ENCODE measurements at places on chromosomes 1 and 21.

GRCh38 chr1:222606757-222607156 is 11.1 kb upstream of the MIA3 start:
- no peak for DNase-seq

DNA sequence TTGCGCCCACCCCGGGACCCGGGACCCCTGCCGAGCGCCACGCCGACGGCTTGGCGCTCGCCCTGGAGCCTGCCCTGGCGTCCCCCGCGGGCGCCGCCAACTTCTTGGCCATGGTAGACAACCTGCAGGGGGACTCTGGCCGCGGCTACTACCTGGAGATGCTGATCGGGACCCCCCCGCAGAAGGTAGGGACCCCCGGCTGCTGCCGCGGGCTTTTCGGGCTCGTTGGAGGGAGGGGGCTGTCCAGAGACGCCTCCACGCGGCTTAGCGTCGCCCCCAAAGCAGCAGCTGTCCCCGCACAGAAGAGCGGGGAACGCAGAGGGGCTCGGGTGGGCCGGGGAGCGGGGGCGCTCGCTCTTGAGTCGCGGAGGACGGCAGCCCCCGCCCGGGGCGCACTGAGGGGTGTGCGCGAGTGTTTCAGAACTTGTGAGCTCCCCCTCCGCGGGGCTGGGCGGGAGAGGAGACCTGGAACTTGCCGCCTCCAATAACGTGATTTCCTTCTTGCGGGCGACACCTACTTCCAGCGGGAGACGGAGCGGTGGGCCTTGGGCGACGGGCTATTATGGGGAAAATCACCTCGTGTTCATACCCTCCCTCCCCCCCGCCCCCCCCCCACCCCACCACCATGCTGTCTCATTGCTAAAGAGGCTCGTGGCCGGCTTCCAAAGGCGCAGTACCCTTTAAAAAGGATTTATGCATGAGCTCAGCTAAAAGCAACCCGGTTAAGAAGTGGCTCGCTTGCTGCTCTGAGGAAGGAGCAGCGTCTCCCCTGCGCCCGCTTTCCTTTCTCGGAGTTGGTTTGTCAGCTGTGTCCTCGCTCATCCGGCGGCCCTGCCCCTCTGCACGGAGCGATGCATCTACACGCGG is 664 bp downstream of the BACE2 start:
- peak; percentile 4 for DNase-seq

DNA sequence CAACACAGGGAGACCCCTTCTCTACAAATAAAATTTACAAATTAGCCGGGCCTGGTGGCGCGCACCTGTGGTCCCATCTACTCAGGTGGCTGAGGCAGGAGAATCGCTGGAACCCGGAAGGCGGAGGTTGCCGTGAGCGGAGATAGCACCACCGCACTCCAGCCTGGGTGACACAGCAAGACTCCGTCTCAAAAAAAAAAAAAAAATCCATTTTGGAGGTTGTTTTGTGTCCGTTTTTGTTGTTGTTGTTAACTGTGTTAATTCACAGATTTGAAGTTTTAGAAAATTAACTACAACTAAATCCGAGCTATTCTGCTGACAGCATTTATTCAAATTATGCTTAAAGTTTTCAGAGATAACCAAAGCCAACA is 618 bp downstream of the CLCC1 start:
- no peak for DNase-seq

DNA sequence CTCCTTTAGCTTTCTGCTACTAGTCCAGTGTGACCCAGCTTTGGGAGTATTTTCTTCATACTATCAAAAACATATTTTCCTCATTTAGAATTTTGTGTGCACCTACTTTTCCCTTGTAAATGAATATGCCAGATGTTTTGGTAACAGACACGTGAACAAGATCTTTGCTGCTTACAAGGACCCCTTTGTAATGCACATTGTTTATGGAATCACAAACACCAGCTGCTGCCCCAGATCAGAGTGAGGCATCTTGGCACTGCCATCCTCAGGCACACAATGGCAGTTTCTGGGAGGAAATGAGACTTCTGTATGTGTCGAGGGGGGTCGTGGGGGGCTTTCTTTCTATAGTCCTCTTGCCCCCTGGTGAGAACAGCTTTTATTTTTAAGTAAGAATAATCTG is 115.7 kb downstream of the RGL1 start:
- no peak for DNase-seq

DNA sequence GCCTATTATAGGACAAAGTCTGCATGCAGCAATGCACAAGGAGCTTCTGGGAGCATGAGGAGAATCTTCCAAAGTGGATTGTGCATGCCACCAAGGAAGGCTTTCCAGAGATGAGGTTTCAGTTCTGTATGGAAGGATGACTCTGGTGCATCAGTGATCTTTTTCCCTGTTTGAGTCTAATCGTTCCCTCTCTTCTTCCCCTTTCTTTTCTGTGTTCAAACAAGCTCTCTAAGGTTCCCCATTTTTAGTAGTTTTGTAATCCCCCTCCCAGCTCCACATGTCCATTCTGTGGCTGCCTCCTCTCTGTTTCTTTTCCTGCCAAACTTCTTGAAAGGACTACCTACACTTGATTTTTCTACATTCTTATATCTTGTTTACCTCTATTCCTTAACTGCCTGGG is 43.3 kb upstream of the USP25 start:
- no peak for DNase-seq

GRCh38 chr1:29120947-29121485 is 2.7 kb downstream of the TMEM200B start:
- no peak for DNase-seq

DNA sequence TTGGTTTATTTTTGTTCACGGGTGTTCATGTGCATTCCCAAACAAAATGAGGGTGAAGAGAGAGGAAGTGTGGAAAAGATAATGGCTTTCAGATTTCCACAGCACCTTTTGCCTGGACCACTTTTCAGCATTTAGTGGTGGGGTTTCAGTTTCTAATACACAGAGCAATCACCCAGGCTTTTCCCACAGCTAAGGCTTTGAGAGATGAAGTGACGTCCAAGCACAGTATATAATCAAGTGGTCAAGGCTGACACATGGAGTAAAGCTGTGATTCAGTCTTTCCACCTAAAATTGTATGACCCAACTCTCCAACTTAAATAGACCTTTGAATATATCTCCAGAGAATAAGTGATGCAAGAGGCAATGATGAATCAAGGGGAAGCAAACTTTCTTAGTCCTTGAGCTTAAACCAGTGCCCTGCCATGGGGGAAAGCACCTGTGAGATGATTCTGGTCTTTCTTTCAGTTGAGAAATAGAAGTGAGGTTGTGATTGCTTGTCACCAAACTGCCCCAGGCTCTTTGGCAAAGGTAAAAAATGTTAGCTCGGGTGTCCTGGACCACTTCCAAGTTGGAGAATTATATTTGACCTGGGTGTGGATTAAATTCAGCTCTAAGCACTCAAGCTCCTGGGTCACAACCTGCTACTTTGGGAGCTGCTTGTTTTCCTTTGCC is 2.4 kb upstream of the PIK3R3 start:
- DNase-seq = no peak

- no peak for DNase-seq
Observed at GRCh38 chr1:185159966-185160365, 3.0 kb downstream of the SWT1 start.

GRCh38 chr1:218525031-218525430 is 179.9 kb downstream of the TGFB2 start:
- DNase-seq = no peak

DNA sequence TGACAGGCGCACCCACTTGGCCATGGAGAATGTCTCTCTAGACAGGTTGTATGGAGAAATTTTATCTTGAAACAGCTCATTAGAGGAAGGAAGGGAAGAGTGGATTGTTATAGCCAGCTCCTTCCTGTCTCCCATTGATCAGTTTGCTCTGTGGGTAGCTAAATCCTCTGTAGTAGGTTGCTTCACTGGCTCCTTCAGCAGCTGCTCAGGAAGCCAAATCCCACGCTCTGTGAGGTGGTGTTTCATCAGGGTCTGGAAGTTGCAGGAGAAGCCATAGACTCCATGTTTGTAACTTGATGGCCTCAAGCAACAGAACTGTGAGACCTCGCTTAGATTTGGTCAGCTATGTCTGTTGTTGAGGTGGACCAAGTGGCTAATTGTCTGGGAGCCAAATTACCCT is 6.8 kb upstream of the NFYC start:
- DNase-seq = no peak

- DNase-seq = peak; percentile 80
Observed at GRCh38 chr1:27102707-27103468, 52.0 kb downstream of the SLC9A1 start.

GRCh38 chr1:178932552-178932906 is 61.7 kb upstream of the ANGPTL1 start:
- DNase-seq = no peak

GRCh38 chr1:92186081-92186480 is 31.6 kb upstream of the C1orf146 start:
- no peak for DNase-seq
